ENCODE measurements at places on chromosomes 12 and 14.

DNA sequence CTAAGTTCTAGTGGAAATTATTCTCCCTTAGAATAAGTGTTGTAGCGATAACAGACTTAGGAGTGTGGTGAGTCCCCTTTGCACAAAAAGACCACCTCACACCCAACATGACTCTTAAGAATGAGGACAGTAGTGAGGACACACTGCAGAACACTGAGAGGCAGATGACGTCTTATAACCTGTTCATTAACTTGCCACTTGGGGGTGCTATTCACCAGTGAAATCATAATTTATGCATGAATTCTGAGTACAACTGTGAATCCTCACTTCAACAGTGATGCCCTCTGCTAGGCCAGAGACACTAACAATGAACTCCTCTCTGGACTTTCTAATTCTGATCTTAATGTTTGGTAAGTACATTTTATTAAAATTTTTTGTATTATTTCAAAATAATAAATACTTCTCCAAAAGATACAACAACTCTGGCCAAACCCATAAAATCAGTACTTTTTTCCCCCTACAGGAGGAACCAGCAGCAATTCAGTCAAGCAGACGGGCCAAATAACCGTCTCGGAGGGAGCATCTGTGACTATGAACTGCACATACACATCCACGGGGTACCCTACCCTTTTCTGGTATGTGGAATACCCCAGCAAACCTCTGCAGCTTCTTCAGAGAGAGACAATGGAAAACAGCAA is 274.7 kb downstream of the DAD1 start:
- DNase-seq: no peak

DNA sequence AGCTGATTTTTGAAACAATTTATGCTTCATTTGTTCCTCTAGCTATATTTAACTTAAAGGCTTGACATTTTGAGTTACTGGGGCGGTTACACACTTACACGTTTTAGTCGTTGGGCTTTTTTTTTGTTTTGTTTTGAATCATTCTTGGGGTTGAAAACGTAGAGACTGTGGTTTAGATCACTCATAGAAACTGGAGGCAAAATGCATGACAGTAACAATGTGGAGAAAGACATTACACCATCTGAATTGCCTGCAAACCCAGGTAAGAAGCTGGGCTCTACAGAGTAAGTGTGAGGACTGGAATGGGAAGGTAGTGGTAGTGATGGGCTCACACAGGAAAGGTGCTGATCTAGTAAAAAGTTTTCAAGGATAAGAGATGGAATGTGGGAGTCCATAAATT is at the start of gene CLEC2D:
Gene CLEC2D, plus strand, starts transcription at position 180 of the 400 bp plus-strand sequence. Its CDS starts 22 bp downstream, at position 202.
- DNase-seq: no peak

DNA sequence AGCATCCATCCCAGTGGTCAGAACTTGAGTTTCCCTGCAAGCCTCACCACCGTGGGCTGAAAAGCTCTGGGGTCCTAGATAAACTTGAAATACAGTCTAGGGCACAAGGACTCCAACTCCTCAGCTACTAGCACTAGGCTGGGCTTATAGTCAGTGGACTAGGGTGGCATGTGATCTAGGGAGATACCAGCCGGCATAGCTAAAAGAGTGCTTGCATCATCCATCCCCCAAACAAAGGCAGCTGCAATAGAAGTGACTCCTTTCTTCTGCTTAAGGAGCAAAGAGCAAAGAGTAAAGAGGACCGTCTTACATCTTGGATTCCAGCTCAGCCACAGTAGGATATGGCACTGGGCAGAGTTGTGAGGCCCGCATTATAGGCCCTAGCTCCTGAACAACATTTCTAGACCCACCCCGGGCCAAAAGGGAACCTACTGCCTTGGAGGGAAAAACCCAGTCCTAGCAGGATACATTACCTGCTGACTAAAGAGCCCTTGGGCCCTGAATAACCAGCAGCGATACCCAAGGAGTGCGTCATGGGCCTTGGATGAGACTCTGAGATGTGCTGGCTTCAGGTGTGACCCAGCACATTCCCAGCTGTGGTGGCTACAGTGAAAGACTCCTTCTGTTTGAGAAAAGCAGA is 17.9 kb upstream of the SOS2 start:
- DNase-seq: no peak

- no peak for DNase-seq
Observed at GRCh38 chr12:15201056-15201455, 20.2 kb downstream of the RERG start.

GRCh38 chr12:10128687-10129086 is 1.3 kb downstream of the CLEC7A start:
- no peak for DNase-seq

DNA sequence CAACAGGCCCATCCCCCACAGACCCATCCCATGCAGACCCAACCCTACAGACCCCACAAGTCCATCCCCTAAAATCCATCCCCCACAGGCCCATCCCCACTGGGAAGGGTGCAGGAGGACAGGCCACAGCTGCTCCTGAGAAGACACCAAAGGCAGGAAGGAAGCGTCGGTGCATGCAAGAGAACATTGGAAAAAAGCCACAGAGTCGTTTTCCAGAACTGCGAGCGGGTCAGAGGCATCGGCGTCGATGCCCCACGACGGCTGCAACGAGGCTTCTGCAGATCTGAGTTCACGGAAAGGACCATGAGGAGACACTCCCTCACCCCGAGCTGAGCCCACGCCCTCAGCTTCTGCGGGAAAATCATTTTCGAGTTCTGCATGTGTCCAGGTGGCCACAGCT is 59.6 kb upstream of the GALNT9 start:
- no peak for DNase-seq

- DNase-seq: no peak
Observed at GRCh38 chr14:42222924-42223471, 616.3 kb downstream of the LRFN5 start.

DNA sequence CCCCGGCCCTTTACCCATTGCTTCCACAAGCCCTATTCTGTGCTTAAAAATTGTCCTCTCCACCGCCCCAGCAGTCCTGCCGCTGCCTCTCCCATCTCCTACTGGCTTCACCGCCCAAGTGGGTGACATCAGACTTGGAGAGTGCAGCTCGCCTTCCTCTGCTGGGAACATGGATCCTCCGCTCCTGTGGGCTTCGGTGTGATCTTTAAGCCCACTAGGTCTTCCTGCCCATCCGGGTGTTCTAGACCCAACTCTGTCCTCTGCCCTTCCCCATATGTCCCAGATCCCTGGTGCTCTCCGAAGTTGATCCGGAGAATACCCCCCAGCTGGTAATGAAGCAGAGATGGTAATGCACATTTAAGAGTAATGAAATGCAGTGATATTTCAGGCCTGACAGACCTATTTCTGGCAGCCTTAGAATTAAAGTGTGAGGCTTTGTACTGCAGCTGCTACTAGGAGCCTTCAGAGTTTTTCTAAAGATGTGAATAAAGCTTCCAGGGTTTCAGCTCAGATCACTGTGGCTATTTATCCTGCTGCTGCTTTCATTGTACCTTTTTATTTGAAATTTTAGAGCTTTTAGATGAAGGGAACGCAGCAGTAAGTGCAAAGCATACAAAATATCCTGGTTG is 22.9 kb upstream of the CTDSP2 start:
- DNase-seq: no peak

DNA sequence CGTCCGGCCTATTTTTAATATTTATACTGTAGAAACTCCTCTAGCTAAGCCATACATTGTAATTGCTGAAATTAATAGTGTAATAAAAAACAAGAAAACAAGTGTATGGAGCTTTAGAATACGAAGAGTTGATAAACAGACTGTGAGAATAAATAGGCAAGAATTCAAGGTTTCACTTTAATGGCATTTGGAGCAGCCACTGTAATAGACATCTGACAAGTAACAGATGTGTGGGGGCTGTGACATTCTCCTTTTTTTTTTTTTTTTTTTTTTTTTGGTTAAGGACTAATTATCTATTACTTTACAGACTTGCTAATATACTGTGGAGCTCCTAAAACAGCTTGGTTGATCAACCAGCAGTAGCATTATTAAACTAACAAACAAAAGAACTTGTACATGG is 42.1 kb upstream of the CFAP54 start:
- no peak for DNase-seq

DNA sequence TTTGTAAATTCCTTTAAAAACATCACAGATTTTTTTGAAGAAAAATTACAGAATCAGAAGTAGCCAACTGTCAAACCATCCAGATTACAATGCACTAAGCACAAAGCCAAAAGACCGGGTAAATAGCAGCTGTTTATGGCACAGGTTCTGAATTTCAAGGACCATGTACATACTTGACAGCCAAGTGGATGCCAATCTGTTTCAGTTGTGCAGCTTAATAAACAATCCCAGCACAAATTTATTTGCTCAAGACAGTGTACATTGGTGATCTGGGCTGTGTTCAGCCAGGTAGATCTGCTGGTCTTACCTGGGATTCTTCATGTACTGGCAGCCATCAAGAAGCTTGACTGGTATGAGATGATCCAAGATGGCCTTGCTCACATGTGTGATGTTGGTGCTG is 229.8 kb upstream of the FLRT2 start:
- DNase-seq: no peak

DNA sequence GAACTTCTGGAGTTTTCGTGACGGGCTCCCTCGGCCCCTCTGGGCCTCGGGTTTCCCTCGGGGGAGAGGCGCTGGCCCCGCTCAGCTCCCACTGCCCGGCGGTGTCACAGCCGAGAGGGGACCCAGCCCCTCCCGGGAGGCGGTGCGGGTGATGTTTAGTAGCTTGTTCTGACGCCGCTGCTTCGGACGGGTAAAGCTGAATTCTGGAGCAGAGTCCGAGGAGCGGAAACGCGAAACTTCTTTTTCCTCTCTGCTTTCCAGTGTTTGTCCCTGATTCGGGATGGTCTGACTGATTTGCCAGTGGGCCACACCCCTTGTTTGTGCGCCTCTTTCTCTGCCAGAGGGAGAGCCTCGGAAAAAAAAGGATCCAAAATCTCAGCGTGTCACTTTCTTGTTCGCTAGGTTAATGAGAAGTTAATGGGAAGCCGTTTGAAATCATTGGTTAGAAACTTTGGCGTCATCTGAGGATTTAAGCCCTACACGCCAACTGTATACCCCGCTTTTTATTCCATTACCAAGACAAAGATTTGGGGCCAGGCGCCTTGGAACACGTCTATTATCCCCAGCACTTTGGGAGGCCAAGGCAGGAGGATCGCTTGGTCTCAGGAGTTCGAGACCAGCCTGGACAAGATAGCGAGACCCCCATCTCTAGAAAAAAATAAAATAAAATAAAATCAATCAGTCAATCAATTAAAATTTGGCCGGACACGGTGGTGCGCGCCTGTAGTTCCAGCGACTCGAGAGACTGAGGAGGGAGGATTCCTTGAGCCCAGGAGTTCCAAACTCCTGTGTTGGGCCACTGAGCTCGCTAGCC is 756 bp downstream of the TULP3 start:
- peak; percentile 19 for DNase-seq

DNA sequence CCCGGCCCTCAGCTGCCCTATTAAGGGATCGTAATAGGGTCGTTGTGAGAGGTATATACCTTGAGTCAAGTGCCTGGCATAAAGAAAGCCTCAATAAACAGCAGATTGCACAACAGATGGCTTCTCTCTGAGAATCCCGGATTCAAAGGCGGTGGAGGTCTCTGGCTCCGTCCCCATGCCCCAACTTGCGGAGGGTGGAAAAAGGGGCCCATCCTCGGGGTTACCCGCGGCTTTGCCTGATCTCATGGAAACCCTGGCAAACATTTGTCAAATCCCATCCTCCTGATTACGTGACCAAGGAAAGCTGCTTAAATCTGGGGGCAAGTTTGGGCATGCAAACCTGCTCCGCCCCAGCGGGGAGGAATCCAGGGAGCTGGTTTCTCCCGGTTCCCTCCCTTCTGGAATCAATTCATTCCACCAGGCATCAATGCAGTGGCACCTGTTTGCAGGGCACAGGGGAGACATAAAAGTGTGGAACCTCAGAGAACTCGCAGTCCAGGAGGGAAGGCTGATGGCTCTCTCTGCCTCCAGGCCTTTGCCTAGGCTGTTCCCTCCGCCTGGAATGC is 12.3 kb downstream of the TRPV4 start:
- DNase-seq: no peak
